Hematopoietic multipotent progenitor cell (in vitro differentiated cells): ENCODE measurements at places on chromosomes 4 and X. TPM values are rescaled to one million over a fixed set of nuclear protein-coding genes. Genes with fewer than 3 reads are reported as not detected.

- DNase-seq = no peak
These were observed 237.4 kb upstream of the IL1RAPL1 start for GRCh38 chrX:28349888-28350287.

DNA sequence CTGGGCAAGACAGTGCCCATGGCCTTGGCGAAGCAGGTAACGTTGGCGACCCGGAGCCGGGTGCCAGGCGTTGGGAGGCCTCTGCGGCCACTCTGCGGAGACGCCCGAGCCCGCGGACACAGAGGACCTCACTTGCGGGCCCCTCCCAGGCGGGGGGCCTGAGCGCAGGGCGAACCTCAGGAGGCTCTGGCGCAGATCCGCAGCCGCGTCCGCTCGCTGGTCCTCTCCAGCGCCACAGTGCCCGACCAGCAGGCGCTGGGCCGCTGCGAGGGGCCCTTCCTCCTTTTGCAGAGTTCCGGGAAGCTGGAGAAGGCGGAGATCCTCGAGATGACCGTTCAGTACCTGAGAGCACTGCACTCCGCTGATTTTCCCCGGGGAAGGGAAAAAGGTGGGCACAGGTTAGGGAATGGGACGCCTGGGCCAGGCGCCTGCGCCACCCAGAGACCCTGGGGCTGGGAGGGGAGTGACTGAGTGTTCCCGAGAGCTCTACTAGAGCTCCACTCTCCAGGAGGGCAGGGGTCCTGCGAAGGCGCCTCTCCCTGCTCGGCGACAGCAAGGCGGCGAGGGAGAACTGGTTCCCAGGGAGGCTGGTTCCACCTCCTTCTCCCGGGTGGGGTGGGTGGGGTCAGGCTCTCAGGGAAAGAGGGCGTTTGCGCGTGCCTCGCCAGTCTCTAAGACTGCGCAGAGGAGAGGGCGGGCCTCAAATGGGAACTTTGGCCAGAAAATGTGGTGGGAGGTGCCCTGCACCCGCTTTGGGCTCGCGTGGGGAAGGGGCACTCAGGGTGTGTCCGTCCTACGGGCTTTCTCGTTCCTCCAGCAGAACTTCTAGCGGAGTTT, 1.4 kb downstream of the HELT start:
- no peak for DNase-seq

Gene L1CAM
- under 0.01 TPM for total RNA-seq

DNA sequence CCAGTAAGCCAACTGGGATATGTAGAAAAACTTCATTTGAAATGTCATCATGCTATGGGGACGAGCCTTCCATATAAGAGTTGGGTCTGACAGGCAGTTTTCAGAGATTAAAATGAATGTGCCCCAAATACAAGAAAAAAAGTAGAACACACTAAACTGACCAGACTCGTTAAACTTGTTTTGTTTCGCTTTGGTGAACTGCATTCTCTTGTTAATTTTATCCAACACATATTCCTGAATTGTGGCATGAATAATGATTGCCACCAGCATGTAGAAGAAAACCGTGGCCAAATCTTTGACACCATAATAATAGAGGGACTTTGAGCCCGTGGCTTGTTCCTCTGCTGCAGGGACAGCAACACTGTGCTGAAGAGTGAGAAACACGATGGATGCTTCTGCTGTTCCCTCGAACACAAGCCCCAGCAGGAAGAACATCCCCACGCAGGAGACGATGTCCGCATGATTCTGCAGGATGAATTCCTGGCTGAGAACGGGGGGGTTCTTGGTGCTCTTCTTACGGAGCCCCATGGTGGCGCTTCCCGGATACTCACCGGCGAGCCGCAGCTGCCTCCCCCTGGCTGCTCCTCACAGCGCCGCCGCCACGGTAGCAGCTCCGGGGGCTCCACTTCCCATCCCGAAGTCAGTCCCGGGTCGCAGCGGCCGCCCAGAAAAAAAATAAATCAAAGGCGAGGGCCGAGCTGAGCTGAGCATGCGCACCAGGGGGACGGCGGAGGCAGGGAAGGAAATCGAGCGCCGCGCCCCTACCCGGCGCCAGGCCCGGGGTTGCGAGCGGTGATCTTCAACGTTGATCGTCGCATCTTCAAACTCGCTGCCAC, at the start of gene TRAM1L1:
Gene TRAM1L1 (minus strand): TSS at position 711 of the 836 bp plus-strand sequence. CDS start 183 bp downstream, at position 528.
- peak; percentile 38 for DNase-seq

- DNase-seq = no peak
These were observed 32.9 kb upstream of the DKK2 start for GRCh38 chr4:107069049-107069448.

- DNase-seq = no peak
These were observed 63.8 kb upstream of the PRDX4 start for GRCh38 chrX:23603501-23603900.

GRCh38 chr4:47746122-47746521, 91.7 kb downstream of the CORIN start:
- no peak for DNase-seq

Gene TAF7L
- under 0.01 TPM for total RNA-seq

Gene GRSF1
- total RNA-seq = 29.4 TPM

- no peak for DNase-seq
These were observed 128.7 kb upstream of the GIMD1 start for GRCh38 chr4:106497271-106497670.

DNA sequence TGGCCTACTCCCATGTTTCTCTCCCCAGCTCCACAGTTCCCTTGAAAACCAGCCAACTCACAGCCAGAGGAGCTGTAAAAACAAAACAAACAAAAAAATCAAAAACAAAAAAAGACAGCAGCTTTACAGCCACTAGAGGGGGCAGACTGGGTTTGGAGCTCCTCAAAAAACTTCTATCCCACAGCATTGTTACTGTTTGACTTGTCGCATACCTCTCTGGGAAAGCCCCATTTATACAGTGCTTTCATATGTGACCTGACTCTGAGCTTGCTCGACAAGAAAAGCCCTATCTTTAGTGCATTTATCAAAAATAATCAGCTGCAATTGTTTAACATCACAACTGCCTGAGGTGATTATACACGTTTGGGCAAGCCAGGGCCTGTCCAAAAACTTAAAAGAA, 21.6 kb downstream of the TSPAN6 start:
- no peak for DNase-seq

GRCh38 chr4:135050086-135050717, 848.6 kb upstream of the PABPC4L start:
- no peak for DNase-seq

DNA sequence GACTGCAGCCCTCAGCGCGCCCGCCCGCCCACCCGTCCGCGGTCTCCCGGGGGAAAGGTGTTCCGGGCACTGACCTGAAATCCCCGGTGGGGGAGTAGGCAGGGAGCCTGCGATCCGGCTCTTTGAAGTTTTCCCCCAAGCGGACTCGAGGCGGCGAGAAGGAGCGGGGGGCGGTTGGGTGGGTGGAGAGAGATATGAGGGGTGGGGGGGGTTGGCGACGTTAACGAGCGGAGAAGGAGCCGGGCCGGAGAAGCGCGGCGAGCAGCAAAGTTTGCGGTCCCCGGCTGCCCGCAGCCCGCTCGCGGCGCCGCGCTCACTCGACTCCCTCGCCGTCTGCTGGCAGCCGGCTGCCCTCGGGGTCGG, 636 bp downstream of the BCOR start:
- no peak for DNase-seq

Gene PNMA5
- total RNA-seq = not detected

Gene CENPE
- total RNA-seq = 1.3 TPM

GRCh38 chr4:28225050-28225449, 1364.4 kb downstream of the STIM2 start:
- DNase-seq = no peak

Gene ZFP42
- not detected for total RNA-seq

GRCh38 chr4:182540496-182540895, 297.3 kb downstream of the TENM3 start:
- no peak for DNase-seq

- DNase-seq = no peak
These were observed 69.7 kb downstream of the MCUB start for GRCh38 chr4:109629775-109630174.

DNA sequence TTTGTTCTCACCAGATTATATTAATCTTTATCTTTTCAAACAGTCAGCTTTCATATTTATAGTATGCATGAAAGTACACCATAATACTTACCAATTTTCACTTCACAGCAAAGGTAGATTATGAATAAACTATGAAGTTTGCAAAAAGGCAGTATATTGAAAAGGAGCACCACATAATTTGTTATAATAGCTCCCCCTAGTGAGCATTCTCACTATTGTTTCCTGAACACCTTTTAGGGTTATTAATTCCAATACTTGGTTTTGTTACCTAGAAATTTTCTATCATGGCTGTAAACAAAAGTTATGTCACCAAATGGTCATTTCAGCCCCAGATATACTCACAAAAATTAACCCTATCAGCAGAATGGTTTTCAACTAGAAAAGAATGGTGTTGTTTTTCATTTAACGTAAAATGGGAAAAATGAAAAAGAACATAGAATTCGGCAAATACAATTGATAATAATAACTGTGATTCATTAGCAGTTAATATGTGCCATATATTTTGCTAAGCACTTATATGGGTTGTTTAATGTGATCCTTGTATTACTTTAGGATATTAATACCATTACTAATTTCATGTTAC, 30.2 kb upstream of the NKX6-1 start:
- no peak for DNase-seq

Gene ATP6AP2
- total RNA-seq = 38.5 TPM

Gene MAGEC1
- not detected for total RNA-seq

Gene IL2RG
- 119 TPM for total RNA-seq

Gene USP46
- 5.7 TPM for total RNA-seq

Gene GAGE12H
- not detected for total RNA-seq

DNA sequence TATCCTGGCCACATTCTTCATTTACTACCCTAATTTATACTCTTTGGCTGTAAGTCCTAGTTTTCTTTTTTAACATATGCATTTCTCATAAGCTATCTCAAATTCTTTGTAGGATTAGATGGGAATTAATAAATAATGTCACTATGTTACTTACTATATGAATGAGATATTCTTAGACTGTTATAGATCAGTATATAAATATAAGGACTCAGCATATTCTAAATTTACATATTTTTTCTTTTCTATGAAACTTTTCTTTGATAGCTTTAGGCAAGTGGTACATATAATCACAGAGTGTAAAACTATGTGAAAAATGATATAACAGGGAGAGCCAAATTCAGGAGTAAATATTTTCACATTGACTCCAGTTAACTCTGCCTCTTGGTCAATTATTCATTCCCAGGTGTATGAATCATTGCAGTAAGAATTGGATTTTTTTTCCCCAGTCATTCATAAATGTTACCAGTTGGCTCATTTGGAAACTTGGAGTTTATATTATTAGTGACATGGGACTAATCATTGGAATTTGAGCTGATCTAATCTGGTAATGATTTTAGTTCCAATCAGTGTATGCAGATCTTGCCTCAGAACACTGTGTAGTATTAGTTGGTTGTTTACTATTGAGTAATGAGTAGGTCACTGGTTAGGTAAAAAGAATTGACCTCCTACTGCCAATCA, 25.3 kb downstream of the FHIP1A start:
- DNase-seq = no peak

- DNase-seq = no peak
These were observed 123.2 kb upstream of the KCNIP4 start for GRCh38 chr4:22071749-22072148.

- DNase-seq = no peak
These were observed 58.7 kb upstream of the DHX15 start for GRCh38 chr4:24642981-24643547.

Gene ETDA
- total RNA-seq = not detected

DNA sequence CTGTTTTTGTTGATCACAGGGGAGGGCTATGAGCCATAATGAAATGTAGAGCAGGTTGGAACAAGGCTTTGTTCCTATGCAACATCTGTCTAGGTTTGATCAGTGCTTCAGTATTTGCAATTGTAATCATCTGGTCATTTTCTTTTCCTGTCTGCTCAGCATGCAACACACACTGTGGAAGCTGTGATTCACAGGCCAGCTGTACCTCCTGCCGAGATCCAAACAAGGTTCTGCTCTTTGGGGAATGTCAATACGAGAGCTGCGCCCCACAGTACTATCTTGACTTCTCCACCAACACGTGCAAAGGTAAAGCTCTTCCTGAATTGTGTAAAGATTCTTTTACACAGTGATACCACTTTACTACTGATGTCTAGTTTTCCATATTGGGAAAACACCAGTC, 181.9 kb upstream of the ANXA3 start:
- no peak for DNase-seq

Gene NUDT10
- total RNA-seq = 9.4 TPM

Gene AFM
- total RNA-seq = not detected

DNA sequence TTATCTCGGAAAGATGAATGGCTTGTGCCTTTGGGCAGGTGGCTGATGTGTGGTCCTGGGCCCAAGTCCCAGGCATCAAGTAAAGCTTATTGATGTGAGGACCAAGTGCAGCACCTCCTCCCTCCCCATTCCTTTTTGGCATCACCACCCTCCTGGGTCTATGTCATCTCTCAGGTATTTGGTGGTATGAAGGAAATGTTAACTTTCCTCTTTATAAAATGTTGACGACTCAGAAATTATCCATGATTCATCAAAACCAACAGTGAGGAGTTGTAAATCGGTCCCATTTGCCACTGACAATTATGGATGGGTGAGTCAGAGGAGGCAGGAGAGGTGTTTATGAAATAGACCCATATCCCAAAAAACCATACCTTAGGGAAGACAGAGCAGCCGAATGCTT, 229.4 kb upstream of the GATB start:
- DNase-seq = no peak

GRCh38 chrX:152658302-152658701, 20.6 kb downstream of the GABRQ start:
- no peak for DNase-seq

DNA sequence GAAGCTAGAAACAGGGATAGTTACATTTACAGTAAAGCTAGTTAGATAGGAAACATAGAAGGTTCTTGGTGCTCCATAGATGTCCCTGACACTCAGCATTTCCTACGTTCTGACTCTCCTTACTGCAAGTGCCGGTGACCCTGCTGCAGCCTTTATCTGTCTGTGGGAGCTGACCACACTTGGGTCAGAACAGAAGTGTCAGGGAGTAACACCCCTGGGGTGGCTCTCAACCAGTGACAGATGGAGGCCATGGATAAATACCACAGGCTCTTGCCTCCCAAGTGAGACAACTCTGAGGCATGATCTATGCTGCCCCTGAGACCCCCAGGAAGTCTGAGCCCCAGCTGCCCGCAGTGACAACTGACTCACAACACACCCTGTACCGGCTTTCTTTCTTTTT, 69.8 kb downstream of the ANXA3 start:
- no peak for DNase-seq

Gene SCRG1
- not detected for total RNA-seq

DNA sequence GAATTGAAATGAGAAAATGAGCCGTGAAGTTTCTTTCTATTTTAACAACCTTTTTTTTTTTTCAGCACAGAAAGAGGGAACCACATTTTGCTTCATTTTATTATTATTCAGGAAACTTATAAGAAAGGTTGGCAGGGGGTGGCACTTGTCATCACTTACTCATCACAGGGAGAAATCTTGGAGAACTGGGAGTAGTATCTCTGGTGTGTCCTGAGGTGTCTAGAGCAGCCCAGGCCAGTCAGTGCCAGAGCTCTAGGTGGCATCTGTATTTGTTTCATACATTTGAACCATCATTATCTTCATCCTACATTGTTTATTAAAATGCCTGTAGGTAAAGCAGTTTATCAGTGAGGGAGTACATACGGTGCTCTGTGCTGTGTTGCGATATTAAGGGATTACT, 43.8 kb upstream of the ARHGAP24 start:
- no peak for DNase-seq

Gene PRRG3
- total RNA-seq = not detected
